SJSA1 (cell line): ENCODE measurements at places on chromosomes 1 and 21.
A peak's percentile ranks its signal among the peaks of the same experiment; 100 is the strongest.

GRCh38 chr1:198711837-198712236 lies 73.0 kb downstream of the PTPRC start:
- no peak for DNase-seq

- no peak for DNase-seq
These were observed 83.1 kb downstream of the PTBP2 start for GRCh38 chr1:96804648-96805047.

DNA sequence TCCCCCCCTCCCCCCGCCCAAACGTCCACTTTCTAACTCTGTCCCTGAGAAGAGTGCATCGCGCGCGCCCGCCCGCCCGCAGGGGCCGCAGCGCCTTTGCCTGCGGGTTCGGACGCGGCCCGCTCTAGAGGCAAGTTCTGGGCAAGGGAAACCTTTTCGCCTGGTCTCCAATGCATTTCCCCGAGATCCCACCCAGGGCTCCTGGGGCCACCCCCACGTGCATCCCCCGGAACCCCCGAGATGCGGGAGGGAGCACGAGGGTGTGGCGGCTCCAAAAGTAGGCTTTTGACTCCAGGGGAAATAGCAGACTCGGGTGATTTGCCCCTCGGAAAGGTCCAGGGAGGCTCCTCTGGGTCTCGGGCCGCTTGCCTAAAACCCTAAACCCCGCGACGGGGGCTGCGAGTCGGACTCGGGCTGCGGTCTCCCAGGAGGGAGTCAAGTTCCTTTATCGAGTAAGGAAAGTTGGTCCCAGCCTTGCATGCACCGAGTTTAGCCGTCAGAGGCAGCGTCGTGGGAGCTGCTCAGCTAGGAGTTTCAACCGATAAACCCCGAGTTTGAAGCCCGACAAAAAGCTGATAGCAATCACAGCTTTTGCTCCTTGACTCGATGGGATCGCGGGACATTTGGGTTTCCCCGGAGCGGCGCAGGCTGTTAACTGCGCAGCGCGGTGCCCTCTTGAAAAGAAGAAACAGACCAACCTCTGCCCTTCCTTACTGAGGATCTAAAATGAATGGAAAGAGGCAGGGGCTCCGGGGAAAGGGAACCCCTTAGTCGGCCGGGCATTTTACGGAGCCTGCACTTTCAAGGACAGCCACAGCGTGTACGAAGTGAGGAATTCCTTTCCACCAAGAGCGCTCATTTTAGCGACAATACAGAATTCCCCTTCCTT lies 158.1 kb downstream of the RUNX1 start:
- peak; percentile 77 for DNase-seq

DNA sequence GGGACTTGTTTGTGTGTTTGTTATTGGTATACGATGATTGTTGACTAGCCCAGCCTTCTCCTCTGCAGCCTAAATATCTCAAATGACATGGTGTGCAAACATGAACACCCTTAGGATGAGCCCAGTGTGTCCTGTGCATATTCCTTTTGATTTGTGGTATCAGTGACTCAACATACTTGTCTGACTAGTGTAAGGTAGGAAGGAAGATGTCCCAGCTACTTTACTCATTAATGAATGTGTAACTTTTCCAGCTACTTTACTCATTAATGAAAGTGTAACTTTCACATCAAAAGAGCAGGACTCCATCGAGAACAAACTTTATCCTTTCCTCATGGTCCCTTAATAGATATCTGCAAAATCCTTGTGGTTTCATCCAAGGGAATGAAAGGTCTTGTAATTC lies 2.7 kb upstream of the ZNF692 start:
- DNase-seq: no peak
